Activated CD4-positive, alpha-beta T cell treated with anti-CD3 and anti-CD28 coated beads, Interleukin-2, amount 10 ng/mL, durations not matched to agents 24 days and 14 days (primary cell): ENCODE measurements at places on chromosomes 16 and 17. TPM values are rescaled to one million over a fixed set of nuclear protein-coding genes. Genes with fewer than 3 reads are reported as not detected.
A peak's percentile ranks its signal among the peaks of the same experiment; 100 is the strongest.

- DNase-seq, result no peak
- H3K27me3 ChIP-seq, result no peaks in the 10 kb centered on the region
- H3K27ac ChIP-seq, result peak overlapping the region; percentile 81
- H3K36me3 ChIP-seq, result peaks cover 61% of the 10 kb centered on the region
- peak overlapping the region; percentile 22 for H3K4me3 ChIP-seq
Observed at GRCh38 chr16:16007743-16008111, 58.3 kb downstream of the ABCC1 start.

DNA sequence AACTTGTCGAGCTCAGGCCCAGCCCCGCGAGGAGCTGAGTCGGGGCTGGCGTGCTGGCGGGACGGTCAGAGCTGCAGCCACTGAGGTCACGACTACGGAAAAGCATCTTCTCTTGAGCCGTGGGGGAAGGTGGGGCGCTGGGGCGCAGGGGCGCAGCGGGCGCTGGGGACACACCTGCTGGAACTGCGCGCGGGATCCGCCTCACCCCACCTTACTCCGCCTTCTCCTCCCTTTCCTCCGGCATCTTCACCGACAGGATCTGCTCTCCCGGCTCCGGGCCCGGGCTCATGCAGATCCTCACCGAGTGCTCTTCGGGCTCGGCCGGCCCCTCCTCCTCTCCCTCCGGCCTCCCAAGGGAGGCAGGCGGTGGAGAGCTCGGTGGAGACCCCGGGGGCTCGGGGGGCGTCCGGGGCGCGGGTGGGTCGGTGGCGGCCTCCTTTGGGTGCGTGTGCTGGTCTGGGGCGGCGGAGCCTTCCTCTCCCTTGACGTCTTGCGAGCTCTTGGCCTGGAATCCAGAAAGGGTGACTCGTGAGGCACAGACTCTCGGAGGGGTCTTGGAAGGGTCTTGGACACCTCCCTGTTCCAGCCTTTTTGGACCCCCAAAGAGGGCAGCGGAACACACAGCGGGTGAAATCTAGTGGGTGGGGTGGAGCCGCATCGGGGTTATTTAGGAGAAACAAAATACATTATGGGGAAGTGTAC lies 81.8 kb upstream of the KIFC3 start:
- peaks cover 8% of the 10 kb centered on the region for H3K4me1 ChIP-seq
- H3K36me3 ChIP-seq, result no peaks in the 10 kb centered on the region
- H3K27me3 ChIP-seq, result peaks cover 51% of the 10 kb centered on the region

DNA sequence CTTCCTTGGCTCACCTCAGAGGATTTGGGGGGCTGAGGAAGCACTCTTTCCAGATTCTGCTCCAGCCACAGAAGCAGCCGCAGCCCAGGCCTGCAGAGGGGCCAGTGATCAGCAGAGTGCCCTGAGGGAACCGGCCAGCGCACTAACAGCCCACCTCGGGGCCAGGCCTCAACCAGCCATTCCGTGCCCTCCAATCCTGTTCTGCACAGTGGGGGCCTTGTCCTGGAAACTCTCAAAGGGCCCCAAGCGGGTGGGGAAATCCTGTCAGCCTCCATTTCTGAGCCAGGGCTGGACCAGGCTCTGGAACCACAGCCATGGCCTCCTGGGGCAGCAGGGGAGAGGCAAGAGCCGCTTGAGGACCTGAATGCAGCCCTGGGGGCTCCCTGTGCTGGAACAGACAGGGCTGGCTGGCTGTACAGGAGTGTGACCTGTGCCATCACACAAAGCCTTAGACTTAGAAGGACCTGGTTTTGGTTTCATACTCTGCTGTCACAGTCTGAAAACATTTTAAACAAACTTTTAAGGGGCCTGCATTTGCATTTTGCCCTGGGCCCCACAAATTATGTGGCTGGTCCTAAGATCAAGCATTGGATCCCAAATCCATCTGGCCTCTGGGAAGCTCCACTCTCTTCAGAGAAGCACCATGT lies 10.0 kb downstream of the CNGB1 start:
- no peak overlapping the region for H3K27ac ChIP-seq
- no peaks in the 10 kb centered on the region for H3K27me3 ChIP-seq
- no peaks in the 10 kb centered on the region for H3K36me3 ChIP-seq
- no peak overlapping the region for H3K4me3 ChIP-seq

GRCh38 chr16:9869776-9870175 lies 312.5 kb downstream of the GRIN2A start:
- no peak overlapping the region for H3K27ac ChIP-seq
- no peak for DNase-seq
- no peak overlapping the region for H3K4me3 ChIP-seq
- H3K4me1 ChIP-seq, result no peaks in the 10 kb centered on the region
- no peaks in the 10 kb centered on the region for H3K27me3 ChIP-seq

GRCh38 chr16:58863042-58863441 lies 128.9 kb upstream of the GOT2 start:
- no peaks in the 10 kb centered on the region for H3K27me3 ChIP-seq
- no peaks in the 10 kb centered on the region for H3K36me3 ChIP-seq
- no peak overlapping the region for H3K27ac ChIP-seq

- H3K27ac ChIP-seq, result no peak overlapping the region
- no peak for DNase-seq
Observed at GRCh38 chr17:21194226-21194625, 19.7 kb downstream of the TMEM11 start.

- H3K36me3 ChIP-seq, result no peaks in the 10 kb centered on the region
- no peak overlapping the region for H3K4me3 ChIP-seq
- DNase-seq, result peak; percentile 40
- peaks cover 7% of the 10 kb centered on the region for H3K4me1 ChIP-seq
- H3K27ac ChIP-seq, result no peak overlapping the region
- H3K27me3 ChIP-seq, result peaks cover 37% of the 10 kb centered on the region
Observed at GRCh38 chr16:71262391-71262790, 26.8 kb downstream of the CMTR2 start.

GRCh38 chr17:9958586-9959281 lies 53.7 kb upstream of the RCVRN start:
- DNase-seq, result no peak
- no peaks in the 10 kb centered on the region for H3K4me1 ChIP-seq
- no peaks in the 10 kb centered on the region for H3K27me3 ChIP-seq
- no peak overlapping the region for H3K4me3 ChIP-seq
- H3K27ac ChIP-seq, result no peak overlapping the region

- H3K4me1 ChIP-seq, result peaks cover 8% of the 10 kb centered on the region
- H3K27me3 ChIP-seq, result peaks cover 1% of the 10 kb centered on the region
- no peak overlapping the region for H3K27ac ChIP-seq
- H3K36me3 ChIP-seq, result no peaks in the 10 kb centered on the region
- no peak overlapping the region for H3K4me3 ChIP-seq
- DNase-seq, result peak; percentile 74
Observed at GRCh38 chr17:16398270-16399267, 16.8 kb upstream of the TRPV2 start.

DNA sequence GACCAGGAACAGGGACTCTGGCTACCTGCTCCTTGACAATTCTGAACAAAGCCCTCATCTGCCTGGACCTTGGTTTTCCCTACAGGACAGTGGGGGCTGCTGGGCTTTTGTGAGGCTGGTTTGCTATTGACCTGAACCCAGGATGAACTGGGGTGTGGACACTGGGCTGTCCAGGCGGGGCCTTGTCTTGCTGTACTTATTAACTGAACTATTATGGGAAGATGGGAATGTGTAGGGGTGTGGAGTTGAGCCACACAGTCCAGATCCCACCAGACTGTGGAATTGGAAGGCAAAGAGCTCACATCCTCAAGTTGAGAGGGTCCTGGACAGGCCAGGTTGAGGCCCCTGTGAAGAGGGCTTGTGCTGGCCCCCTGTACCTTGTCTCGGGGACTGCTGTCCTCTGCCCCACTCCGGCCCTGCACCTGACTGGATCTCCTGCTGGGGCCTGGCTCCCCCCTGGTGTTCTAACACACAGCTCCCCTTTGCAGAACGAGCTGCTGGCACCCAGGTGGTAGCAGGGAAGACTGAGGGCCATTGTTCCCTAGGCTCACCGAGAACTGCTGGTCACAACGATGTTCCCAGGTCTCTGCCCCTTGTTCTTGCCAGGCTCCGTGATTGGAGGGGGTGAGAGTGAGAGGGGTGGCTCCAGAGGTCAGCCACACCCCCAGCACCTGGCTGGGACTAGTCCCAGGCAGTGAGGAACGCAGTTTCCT lies 51.8 kb upstream of the CDC42EP4 start:
- no peak for DNase-seq
- no peaks in the 10 kb centered on the region for H3K36me3 ChIP-seq
- no peaks in the 10 kb centered on the region for H3K4me1 ChIP-seq

DNA sequence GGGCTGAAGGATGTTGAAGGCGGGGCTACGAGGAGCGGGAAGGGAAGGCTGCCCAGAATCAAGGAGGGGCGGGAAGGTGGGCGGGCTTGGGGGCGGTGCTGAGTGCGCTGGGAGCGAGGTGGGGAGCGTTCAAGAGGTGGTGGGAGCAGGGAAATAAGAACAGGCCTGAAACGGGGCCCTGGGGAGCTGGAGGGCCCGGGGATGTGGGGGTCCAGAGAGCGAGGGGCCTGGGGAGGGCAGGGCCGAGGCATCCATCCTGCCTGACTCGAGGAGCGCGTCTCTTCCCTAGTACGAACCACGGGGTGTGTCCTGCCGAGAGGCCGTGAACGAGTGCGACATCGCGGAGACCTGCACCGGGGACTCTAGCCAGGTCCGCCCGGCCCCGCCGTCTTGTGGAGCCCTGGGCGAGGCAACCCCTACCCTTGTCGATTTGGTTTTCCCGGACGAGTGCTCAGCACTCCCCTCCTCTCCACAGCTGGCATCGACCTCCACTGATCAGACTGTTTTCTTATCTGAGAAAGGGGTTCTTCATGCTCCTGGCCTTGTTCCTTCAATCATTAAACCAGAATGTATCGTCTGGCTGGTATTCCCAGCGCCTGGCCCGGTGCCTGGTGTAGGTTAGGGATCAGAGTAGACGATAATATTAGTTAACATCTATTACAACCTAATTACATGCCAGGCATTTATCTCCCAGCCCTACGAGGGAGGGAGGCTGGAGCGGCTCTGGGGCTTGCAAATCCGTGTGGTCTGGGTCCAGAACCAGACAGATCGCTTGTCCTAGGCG lies 17.2 kb downstream of the ADAM11 start:
- H3K4me3 ChIP-seq, result peak overlapping the region; percentile 88
- H3K27ac ChIP-seq, result peak overlapping the region; percentile 77
- H3K36me3 ChIP-seq, result no peaks in the 10 kb centered on the region
- H3K4me1 ChIP-seq, result peaks cover 14% of the 10 kb centered on the region

DNA sequence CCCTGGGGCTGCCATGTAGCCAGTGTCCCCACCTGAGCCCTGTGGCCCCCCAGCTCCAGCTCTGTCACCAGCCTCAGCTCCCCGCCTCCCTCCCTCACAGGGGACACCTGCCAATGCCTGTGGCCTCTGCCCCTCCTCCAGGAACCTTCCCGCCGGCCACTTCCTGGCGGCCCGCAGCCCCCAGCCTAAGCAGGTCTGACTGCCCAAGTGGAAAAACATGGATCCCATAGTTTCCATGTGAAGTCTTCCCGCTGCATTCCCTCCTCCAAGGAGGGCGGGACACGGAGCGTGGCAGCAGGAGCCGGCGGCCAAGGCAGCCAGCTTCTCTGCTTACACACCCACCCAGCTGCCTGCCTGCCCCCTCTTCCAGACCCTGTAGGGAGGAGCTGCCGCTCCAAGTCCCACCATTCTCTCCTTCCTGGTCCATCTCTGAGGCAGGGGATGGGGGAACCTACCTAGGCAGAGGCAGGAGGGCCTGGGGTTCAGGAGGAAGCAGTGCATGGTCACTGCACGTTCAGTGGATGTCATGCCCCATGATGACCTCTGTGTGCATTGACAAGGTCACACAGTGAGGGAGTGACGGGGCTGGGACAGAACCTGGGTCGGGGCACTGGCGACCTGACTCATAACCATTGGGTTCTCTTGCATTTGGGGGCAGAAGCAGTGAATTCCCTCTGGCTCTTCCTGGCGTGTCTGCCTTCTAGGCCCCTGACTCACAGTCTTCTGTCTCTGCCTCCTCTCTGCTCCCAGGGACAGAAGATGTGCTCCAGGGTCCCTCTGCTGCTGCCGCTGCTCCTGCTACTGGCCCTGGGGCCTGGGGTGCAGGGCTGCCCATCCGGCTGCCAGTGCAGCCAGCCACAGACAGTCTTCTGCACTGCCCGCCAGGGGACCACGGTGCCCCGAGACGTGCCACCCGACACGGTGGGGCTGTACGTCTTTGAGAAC lies 8.7 kb downstream of the VASN start:
- peaks cover 6% of the 10 kb centered on the region for H3K36me3 ChIP-seq
- no peak overlapping the region for H3K4me3 ChIP-seq
- no peak for DNase-seq
- H3K27ac ChIP-seq, result no peak overlapping the region

- no peak for DNase-seq
- peaks cover 3% of the 10 kb centered on the region for H3K4me1 ChIP-seq
- H3K27me3 ChIP-seq, result peaks cover 85% of the 10 kb centered on the region
- H3K27ac ChIP-seq, result no peak overlapping the region
- H3K4me3 ChIP-seq, result no peak overlapping the region
Observed at GRCh38 chr17:48746916-48747444, 18.4 kb upstream of the HOXB13 start.

DNA sequence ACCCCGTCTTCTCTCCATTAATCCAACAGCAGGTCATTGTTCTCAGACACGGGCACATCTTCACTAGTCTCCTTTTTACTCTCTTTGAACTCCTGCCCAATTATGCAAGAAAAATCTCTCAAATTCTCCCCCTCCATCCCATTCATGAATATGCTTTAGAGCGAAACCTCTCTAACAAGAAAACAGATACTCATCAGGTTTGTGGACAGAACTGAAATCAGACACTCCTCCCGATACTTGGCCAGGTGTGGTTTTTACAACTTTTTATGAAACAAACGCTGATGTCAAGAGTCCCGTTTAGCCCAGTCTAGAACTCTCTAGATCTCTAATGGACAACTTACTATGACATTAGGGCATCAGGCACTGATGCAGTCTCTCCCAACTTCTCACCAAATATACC lies 40.9 kb downstream of the PIK3R5 start:
- peak; percentile 47 for DNase-seq
- no peak overlapping the region for H3K4me3 ChIP-seq
- no peaks in the 10 kb centered on the region for H3K27me3 ChIP-seq
- no peak overlapping the region for H3K27ac ChIP-seq
- H3K4me1 ChIP-seq, result peaks cover 8% of the 10 kb centered on the region

- no peak for DNase-seq
- peaks cover 2% of the 10 kb centered on the region for H3K4me1 ChIP-seq
- no peak overlapping the region for H3K27ac ChIP-seq
- no peak overlapping the region for H3K4me3 ChIP-seq
- no peaks in the 10 kb centered on the region for H3K36me3 ChIP-seq
Observed at GRCh38 chr17:77256710-77257109, 115.9 kb downstream of the SEC14L1 start.

GRCh38 chr17:13540546-13540945 lies 61.2 kb downstream of the HS3ST3A1 start:
- H3K27me3 ChIP-seq, result peaks cover 2% of the 10 kb centered on the region
- no peaks in the 10 kb centered on the region for H3K4me1 ChIP-seq
- H3K4me3 ChIP-seq, result no peak overlapping the region
- no peaks in the 10 kb centered on the region for H3K36me3 ChIP-seq
- no peak overlapping the region for H3K27ac ChIP-seq
- DNase-seq, result no peak

RAI1 gene
- total RNA-seq, result 30.1 and 34.5 TPM in 2 replicates

ARHGAP23 gene
- total RNA-seq, result 0.19 and 0.61 TPM in 2 replicates

IGFBP4 gene
- total RNA-seq, result 113 and 117 TPM in 2 replicates

CHST6 gene
- total RNA-seq, result not detected in 2 replicates
